ENCODE measurements at places on chromosomes 11 and 22.

- no peak for DNase-seq
These were observed 2.4 kb downstream of the ARCN1 start for GRCh38 chr11:118574636-118575035.

DNA sequence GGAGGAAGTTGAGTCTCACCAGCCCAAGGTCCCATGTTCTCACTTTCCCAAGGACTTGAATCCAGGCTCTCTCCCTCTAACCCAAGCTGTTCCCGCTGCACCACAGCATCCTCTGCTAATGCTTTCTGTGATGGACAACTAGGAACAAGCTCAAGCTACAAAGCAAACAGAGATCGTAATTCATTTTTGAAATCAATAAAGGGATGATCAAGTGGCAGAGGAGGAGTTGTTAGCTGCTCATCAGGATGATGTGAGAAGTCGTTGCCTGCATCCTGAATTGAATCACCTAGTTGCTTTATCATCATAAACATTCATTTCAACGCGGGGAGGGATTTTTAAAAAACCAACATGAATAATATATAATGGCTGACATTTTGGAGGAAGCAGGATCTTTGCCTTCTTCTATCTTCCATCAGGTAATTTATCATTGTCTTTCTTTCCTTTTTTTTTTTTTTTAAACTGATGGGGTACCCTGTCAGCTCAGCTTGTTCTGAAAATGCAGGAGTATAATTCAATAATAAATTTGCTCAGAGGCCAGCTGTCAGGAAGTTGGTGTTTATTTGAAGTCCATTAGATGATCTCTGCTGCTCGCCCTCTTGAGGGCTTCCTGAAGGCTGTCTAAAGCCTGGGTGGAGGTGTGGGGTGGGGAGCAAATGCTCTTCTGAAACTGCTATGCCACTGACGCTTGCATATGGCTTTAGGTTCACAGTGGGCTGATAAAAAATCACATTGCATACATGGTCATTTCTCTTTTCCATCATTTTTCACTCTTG lies 174.4 kb upstream of the NARS2 start:
- no peak for DNase-seq

GRCh38 chr11:116310226-116310625 lies 462.6 kb downstream of the BUD13 start:
- DNase-seq: no peak

DNA sequence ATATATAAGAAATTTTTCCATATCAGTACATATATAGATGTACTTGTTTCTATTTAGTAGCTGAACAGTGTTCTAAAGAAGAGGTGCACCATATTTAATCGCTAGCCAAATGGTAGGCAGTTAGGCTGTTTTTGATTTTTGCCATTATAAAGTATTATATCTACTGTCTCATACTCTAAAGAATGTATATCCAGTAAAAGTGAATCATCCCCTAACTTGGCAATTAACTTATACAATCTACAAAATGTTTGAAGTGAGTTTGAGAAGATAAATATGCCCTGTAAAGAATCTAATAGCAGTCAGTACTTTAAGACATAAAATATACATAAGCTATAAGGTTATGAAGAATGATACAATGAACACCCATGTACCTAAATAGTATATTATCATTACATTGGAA lies 291.5 kb downstream of the SWAP70 start:
- no peak for DNase-seq

- DNase-seq: peak; percentile 50
These were observed at the start of gene GRK3 for GRCh38 chr22:25564320-25564978. GRK3 (plus strand) TSS chr22:25564675; CDS start chr22:25565041, 366 bp downstream.

GRCh38 chr11:35011389-35011788 lies 95.0 kb downstream of the PDHX start:
- DNase-seq: no peak

DNA sequence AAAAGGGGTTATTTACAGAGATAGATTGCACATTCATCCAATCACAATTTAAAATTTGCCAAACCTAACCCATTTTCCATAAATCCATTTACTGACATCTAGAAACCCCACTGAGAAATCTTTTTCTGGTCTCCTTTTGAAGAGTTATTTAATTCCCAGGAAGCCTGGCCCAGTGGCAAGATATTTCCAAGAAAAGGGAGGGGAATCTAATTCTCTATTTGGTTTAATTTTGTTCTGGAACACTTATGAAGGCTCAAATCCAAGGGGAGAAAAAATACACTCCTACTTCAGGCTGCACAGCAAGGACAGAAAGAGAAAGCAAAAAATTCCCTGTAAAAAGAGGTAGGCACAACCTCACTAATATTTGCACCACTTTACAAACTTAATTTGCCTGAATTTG lies 88.2 kb upstream of the LDLRAD3 start:
- DNase-seq: no peak

- DNase-seq: no peak
These were observed 1286.5 kb upstream of the TENM4 start for GRCh38 chr11:80727315-80727714.

GRCh38 chr11:101277036-101277435 lies 147.4 kb upstream of the PGR start:
- DNase-seq: no peak
